ENCODE measurements at places on chromosomes 16 and 17.

DNA sequence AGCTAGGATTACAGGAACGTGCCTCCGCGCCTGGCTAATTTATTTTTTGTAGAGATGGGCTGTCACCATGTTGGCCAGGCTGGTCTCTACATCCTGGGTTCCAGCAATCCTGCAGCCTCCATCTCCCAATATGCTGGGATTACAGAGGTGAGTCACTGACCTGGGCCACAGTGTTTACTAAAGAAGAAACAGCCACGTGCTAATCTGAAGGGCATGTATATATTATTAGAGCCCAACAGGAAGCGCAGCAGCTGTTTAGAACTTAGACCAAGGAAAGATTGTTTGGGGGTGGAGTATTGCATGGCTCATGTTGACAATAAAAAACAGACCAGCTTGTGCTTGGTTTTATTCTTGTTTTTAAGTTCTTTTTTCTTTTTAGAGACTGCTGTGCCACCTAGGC lies 60.2 kb downstream of the HAPSTR1 start:
- DNase-seq = no peak

- no peak for DNase-seq
Observed at GRCh38 chr17:48738803-48739526, 10.4 kb upstream of the HOXB13 start.

- no peak for DNase-seq
Observed at GRCh38 chr17:8249621-8250500, 772 bp downstream of the PFAS start.

- DNase-seq = no peak
Observed at GRCh38 chr16:17416461-17417311, 54.1 kb downstream of the XYLT1 start.

DNA sequence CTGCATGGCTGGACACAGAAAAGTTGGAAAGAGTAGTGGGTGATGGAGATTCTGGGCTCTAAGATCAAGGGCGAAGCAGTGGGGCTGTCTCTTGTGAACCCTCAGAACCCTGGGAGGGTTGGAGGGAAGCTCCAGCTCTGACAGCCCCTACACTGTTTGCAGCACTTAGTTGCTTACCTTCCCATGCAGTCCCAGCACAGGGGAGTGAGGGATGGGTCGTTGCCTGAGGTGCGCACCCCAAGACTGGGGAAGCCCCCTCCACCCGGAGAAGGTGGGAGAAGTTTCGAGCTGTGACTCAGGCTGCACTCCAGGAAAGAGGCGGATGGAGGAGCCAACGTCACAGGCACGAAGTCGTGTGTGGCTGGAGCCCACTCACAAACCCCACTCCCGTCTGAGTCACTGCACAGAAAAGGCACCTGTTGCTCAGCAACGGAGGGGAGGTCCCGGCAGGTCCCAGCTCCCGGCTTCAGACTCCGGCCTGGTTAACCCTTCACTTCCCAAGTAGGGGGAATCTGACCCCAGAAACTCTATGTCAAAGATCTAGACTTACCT lies 60.1 kb downstream of the AIPL1 start:
- DNase-seq = no peak

DNA sequence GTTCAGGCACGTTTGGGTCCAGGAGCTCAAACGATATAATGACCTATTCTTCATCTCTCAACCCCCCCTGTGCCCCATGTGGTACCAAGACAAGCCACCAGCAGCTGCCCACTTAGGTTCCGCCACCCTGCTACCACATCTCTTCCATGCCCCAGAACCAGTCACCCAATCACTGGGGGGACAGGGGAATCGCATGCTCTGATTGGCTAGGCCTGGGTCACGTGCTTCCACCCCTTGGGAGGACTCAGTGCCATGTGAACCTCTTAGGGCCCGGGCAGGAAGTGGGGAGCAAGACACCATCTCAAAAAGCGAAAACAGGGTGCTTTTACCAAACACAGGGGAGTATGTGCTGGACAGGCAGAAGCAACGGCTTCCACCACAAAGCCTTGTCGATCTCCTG lies 91.3 kb downstream of the KATNIP start:
- no peak for DNase-seq

DNA sequence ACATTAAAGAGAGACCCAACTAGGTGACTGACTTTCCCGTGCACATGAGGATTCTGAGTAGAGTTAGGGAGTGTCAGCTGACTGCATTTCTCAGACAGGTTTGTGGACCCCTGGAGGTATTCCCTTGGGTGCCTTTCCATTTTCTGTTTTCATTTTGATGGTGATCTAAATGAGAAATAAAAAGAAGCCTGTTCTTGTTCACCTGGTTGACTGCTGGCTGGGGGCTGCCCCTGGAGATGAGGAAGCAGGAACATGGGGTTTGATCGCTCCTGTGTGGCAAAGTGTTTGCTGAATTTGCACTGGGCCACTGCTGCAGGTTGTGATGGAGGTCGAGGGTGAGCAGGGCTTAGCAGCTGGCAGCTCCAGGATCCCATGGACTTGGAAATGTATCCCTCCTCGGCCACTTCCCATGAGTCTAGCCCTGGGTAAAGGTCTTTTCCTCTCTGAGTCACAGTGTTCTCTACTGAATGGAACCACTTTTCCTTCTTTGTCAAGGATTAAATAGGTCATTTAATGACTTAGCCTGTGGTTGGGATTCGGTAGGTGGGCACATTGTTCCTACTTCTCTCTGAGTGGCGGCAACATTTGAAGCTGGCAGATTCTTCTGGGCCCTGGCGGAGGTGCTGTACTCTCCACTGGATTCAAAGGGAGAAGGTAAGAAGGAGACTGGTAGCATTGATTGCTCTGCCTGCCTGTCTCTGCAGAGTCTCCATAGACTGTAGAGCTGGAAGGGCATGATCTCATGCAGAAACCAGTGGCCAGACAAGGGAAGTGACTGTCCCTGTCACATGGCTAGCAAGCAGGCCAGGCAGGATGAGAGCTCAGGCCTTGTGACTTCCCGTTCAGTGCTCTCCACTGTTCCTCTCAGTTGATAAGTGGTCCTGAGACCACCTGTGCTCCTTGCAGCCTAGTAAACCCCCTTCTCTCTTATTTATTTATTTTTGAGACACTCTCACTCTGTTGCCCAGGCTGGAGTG lies 17.9 kb downstream of the SNX29 start:
- no peak for DNase-seq

- no peak for DNase-seq
Observed at GRCh38 chr17:48722915-48723422, at the start of gene PRAC2. Gene PRAC2, plus strand, starts transcription at chr17:48723185. Its CDS starts 1,226 bp downstream, at chr17:48724411.

- no peak for DNase-seq
Observed at GRCh38 chr16:3145660-3146059, 10.8 kb downstream of the ZNF213 start.

DNA sequence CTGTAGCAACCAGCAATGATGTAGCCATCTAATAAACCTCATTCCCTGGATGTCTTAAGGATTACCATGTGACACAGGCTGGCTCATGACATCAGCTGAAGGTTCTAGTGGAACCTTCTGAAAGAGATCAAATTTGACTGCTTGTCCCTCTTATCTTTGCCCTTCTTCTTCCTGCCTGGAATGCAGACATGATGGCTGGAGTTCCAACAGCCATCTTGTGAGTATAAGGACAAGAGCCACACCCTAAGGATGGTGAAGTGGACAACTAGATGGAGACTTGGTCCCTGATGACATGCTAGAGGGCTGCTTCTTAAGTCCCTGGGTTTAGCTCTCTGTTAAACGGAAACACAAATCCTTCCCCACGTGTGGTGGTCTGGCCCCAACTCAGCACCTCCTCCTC lies 37.6 kb downstream of the PLXDC1 start:
- DNase-seq = no peak

- DNase-seq = no peak
Observed at GRCh38 chr17:8125947-8126490, 2.1 kb upstream of the HES7 start.

DNA sequence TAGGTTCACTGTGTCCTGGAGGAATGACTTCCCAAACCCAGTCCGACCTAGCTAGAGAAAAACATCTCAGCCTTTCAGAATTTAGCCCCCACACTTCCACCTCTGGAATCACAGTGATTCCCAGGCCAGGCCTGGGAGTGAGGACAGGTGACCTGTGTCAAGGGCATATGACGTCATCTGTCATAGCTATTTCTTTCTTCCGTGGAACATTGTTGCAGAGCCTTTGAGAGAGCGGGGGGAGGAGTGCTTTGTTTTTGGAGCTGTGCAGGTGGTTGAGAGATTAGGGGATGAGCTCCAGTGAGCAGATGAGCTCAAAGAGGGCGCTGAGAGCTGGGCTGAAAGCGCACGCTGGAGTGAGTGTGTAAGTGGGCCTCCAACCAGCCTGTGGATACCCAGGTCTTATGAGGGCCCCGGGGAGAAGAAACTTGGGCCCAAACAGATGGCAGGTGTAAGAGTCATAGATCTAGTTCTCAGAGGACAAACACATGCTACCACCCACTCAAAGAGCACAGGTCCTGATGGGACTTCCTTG lies 344.8 kb downstream of the SNX29 start:
- no peak for DNase-seq

Data from NCI-H1436 treated with DMSO at 0.1 percent for 48 hours (cell line).